ENCODE measurements at places on chromosomes 2 and 18.

GRCh38 chr2:116061023-116061422 lies 1618.6 kb downstream of the DPP10 start:
- no peak for DNase-seq

- DNase-seq = no peak
Observed at GRCh38 chr2:147865560-147865959, 20.7 kb downstream of the ACVR2A start.

- DNase-seq = no peak
Observed at GRCh38 chr2:1972011-1972410, 227.7 kb upstream of the PXDN start.

DNA sequence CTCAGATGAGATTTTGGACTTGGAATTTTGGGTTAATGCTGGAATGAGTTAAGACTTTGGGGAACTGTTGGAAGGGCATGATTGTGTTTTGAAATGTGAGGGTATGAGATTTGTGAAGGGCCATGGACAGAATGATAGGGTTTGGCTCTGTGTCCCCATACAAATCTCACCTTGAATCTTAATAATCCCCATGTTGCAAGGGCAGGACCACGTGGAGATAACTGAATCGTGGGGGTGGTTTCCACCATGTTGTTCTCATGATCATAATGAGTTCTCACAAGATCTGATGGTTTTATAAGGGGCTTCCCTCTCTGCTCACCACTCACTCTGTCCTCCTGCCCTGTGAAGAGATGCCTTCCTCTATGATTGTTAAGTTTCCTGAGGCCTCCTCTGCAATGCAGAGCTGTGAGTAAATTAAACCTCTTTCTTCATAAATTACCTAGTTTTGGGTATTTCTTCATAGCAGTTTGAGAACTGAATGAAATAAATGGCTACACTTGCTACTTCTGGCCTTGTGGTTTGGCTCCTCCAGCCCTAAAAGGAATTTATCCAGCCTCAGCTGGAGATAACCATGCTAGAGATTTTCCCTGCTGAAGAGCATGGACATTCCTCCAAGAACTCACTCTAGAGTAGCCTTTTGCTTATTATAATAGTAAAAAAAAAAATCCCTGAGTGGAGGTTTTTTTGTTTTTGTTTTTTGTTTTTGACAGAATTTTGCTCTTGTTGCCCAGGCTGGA lies 144.3 kb upstream of the TFPI start:
- DNase-seq = no peak

DNA sequence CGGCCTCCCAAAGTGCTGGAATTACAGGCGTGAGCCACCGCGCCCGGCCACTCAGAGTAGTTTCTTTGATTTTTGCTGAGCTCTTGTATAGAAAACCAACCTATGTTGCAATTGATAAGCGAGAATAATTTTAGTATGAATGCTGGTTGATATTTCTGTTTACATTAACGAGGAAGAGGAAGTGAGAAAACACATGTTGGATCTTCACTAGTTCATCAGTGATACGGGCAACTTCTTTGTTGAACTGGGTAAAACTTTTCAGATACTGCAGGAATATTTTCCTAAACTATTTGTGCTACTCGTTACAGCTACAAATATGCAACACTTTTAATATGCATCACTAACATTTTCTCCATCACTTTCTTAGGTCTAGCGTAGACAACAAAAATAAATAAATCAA lies 67.9 kb upstream of the SLC25A52 start:
- DNase-seq = no peak

GRCh38 chr2:215680605-215681598 lies 245.0 kb upstream of the FN1 start:
- peak; percentile 58 for DNase-seq

DNA sequence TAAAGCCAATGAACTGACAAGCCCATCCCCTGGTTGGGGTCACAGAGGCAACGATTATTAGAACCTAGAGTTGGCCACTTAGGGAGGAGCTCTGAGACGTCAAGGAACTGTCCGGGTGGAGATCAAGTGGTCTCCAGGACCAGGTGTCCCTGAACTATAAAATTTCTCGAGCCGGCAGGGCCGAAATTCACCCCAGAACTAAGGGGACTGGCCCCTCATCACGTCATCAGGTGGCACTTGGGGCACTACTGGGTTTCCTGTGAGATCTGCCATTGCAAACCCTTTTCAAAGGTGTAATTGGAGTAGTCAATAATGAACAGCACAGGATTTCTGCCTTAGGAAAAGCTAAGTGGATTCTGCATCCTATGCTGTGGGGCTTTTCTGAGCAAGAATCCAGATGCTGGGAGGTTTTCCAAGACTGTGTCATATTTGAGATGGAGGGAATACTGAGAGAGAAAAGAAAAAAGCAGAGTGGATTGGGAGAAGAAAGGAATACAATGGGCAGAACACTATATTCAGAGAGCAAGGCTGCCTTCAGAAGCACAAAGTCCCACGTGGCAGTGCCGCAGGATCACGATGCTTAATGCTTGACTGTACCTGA lies 113.6 kb downstream of the ALPK2 start:
- DNase-seq = no peak

DNA sequence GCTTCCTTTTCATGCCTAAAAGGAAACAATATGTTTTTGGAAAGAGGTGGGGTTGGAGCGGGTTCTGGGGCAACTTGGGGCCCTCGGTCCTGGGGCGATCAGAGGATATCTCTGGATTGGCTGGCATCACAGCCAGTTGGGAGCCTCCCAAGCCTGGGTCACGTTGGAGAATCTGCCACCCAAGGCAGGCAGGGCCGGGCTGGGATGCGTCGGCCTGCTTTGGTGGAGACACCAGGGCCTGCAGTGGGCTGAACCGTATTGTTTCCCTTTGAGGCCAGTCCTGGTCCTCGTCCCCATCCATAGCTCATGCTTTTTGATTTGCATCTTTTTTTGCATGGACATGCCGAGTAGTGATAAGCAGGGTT lies 235.8 kb downstream of the ATAD2B start:
- DNase-seq = no peak

Data from KBM-7 (cell line).